ENCODE measurements at places on chromosomes 5 and 9. TPM values are rescaled to one million over a fixed set of nuclear protein-coding genes. Genes with fewer than 3 reads are reported as not detected.

Gene ACOT12
- 0.05 TPM for total RNA-seq

DNA sequence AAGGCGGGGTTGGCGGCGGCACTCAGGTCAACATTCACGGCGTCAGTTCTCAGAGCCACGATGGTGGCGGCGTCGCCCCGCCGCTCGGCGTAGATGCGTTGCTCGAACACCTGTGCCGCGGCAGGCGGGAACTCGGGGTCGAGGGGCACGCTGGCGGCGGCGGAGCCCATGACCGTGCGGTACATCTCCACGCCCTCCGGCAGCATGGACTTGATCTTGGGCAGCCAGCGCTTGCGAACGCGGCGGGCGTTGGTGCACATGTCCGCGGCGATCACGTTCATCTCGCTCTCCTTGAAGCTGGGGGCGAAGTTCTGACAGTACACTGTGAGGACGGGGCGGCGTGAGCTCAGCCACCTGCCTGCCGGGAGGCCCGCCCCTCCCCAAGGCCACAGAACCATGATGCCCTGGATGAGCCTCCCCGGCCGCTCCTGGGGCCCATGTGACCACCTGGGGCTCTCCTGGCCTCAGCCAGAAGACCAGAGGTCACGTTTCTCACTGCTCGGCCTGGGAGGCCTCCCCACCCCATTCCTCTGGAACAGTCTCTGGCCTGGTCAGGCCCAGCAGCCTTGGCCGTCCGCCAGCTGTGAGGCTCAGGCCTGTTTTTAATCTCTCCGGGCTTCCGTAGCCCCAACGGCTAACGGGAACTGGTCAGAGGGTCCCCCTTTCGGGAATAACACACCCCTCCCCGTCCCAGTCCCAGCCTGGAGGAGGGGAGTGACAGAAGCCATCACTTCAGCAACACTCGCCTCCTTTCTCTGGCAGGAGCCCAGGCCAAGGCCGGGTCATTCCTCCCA is 50.7 kb upstream of the UBAC1 start:
- H3K36me3 ChIP-seq, result no peaks in the 10 kb centered on the region
- H3K27ac ChIP-seq, result no peak overlapping the region
- no peak for DNase-seq
- H3K27me3 ChIP-seq, result no peaks in the 10 kb centered on the region

DNA sequence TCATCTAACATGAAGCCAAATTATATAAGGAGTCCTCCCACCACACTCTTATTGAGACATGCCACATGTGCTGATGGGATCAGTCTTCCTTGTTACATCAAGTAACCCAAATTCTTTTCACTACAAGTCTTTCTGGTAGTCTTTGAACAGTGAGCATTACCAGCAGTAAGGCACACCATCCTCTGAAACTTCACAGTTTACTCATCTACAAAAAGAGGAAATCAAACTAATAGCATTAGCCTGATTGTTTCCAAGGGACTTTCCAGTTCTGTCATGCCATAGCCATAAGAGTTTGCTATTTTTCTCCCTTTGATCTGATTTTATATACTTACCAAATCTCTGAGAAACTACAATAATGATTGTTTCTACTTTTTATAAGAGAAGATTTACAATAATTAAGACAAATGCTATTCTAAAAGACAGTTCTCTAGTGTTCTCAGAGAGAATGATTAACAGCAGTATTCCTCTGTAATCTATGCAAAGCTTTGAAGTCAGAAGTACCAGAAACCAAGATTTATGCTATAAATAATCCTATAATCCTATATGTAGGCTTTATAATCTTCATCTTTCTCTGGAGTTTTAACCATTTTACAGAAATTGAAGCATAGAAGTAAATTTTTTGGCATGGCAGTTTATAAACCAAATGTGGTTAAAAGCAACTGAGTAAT is 166.2 kb upstream of the ACO1 start:
- H3K27ac ChIP-seq, result no peak overlapping the region
- no peaks in the 10 kb centered on the region for H3K27me3 ChIP-seq
- H3K36me3 ChIP-seq, result no peaks in the 10 kb centered on the region
- H3K4me1 ChIP-seq, result no peaks in the 10 kb centered on the region
- DNase-seq, result no peak
- H3K4me3 ChIP-seq, result no peak overlapping the region

Gene RNF183
- 0.24 TPM for total RNA-seq

DNA sequence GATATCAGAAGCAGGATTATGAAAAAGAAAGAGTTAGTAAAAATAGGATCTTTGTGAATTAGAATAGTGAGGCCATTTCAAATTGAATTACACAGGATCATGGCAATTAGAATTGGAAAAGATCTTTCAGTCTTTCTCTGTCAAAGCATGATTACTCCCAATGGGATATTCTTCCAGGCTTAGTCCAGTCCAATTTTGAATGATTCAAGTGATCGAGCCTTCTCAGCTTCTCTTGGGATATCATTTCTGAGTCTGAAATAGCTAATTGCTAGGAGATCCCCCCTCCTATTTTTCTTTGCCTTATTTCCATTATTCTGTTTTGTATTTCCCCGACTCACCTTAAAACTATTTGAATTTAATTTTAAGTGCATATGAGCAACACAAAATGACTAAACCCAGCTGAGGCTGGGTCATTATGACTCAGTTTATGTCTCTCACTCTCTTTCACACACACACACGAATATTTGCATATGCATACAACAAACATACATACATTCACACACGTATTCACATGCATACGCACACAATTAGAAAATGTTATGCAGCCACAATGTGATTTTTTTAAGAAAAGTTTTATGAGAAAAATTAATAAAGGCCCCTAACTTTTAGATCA is 34.8 kb upstream of the EFNA5 start:
- no peak overlapping the region for H3K4me3 ChIP-seq
- H3K36me3 ChIP-seq, result no peaks in the 10 kb centered on the region
- no peak overlapping the region for H3K27ac ChIP-seq
- DNase-seq, result no peak
- no peaks in the 10 kb centered on the region for H3K27me3 ChIP-seq

GRCh38 chr9:81466981-81467380 is 222.4 kb downstream of the TLE1 start:
- H3K4me3 ChIP-seq, result no peak overlapping the region
- H3K27me3 ChIP-seq, result no peaks in the 10 kb centered on the region
- H3K36me3 ChIP-seq, result no peaks in the 10 kb centered on the region
- H3K27ac ChIP-seq, result no peak overlapping the region

GRCh38 chr5:116585227-116585626 is 10.6 kb upstream of the SEMA6A start:
- no peaks in the 10 kb centered on the region for H3K36me3 ChIP-seq
- H3K27me3 ChIP-seq, result peaks cover 2% of the 10 kb centered on the region
- H3K4me3 ChIP-seq, result no peak overlapping the region
- DNase-seq, result no peak
- no peaks in the 10 kb centered on the region for H3K4me1 ChIP-seq
- no peak overlapping the region for H3K27ac ChIP-seq

DNA sequence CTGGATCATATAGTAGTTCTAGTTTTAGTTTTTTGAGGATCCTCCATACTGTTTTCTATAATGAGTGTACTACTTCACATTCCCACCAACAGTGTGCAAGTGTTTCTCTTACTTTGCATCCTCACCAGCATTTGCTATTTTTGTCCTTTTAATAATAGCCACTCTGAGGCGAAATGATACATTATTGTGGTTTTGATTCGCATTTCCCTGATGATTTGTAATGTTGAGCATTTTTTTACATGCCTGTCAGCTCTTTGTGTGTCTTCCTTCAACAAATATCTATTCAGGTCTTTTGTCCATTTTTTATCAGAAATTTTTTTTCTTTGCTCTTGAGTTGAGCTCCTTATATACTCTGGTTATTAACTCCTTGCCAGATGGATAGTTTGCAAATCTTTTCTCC is 114.0 kb downstream of the ADAMTSL1 start:
- H3K27ac ChIP-seq, result no peak overlapping the region
- H3K27me3 ChIP-seq, result no peaks in the 10 kb centered on the region
- no peaks in the 10 kb centered on the region for H3K4me1 ChIP-seq
- H3K36me3 ChIP-seq, result no peaks in the 10 kb centered on the region
- no peak for DNase-seq

Gene C9orf50
- total RNA-seq, result 0.05 TPM

- no peak for DNase-seq
- H3K4me3 ChIP-seq, result no peak overlapping the region
- peaks cover 99% of the 10 kb centered on the region for H3K36me3 ChIP-seq
- H3K27ac ChIP-seq, result no peak overlapping the region
- no peaks in the 10 kb centered on the region for H3K4me1 ChIP-seq
Observed at GRCh38 chr9:35703906-35704672, 14.4 kb upstream of the TPM2 start.

DNA sequence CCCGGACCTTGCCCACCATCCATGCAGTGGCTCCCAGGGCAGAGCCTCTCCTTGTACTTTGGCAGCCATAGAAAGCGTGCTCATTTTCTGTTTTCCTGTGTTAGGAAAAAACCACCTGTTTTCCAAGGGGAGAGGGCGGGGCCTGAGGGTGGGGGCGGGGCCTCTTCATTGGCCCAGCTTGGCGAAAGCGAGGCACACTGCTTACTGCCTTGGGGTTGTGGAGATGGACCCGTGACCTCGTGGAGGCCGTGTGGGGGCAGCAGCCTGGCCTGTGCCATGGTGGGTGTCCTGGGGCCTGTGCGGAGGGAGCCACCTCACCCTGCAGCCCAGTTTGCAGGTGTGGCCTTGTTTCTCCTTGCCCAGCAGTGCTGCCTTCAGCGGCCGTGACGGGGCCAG is 4.4 kb upstream of the TOR4A start:
- no peak overlapping the region for H3K27ac ChIP-seq
- H3K36me3 ChIP-seq, result peaks cover 30% of the 10 kb centered on the region
- H3K4me1 ChIP-seq, result peaks cover 46% of the 10 kb centered on the region
- H3K27me3 ChIP-seq, result peaks cover 37% of the 10 kb centered on the region
- no peak for DNase-seq
- no peak overlapping the region for H3K4me3 ChIP-seq

Gene IL9
- 0.52 TPM for total RNA-seq

GRCh38 chr5:56314529-56314928 is 81.4 kb upstream of the ANKRD55 start:
- H3K27ac ChIP-seq, result no peak overlapping the region
- no peak overlapping the region for H3K4me3 ChIP-seq
- no peak for DNase-seq
- H3K36me3 ChIP-seq, result no peaks in the 10 kb centered on the region
- no peaks in the 10 kb centered on the region for H3K4me1 ChIP-seq
- no peaks in the 10 kb centered on the region for H3K27me3 ChIP-seq

DNA sequence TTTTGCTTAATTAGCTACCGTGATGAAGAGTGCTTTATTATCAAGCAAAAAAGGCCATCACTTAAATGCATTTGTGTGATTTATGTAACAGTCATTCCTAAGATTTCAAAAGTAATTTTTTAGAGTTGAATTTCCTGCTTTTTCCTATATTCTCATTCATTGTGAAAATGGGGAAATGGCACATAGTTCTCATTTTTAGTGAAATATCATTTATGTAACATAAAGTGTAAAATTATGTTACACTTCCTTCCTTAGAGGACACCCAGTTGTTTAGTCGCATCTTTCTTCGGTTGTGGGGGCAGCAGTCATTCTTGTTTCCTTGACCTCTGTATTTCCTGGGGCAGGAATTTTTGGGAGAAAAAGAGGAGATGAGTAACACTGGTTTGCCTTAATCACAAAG is 142.8 kb downstream of the MAST4 start:
- no peak overlapping the region for H3K27ac ChIP-seq
- H3K4me1 ChIP-seq, result peaks cover 7% of the 10 kb centered on the region
- H3K36me3 ChIP-seq, result no peaks in the 10 kb centered on the region
- DNase-seq, result no peak
- no peaks in the 10 kb centered on the region for H3K27me3 ChIP-seq

DNA sequence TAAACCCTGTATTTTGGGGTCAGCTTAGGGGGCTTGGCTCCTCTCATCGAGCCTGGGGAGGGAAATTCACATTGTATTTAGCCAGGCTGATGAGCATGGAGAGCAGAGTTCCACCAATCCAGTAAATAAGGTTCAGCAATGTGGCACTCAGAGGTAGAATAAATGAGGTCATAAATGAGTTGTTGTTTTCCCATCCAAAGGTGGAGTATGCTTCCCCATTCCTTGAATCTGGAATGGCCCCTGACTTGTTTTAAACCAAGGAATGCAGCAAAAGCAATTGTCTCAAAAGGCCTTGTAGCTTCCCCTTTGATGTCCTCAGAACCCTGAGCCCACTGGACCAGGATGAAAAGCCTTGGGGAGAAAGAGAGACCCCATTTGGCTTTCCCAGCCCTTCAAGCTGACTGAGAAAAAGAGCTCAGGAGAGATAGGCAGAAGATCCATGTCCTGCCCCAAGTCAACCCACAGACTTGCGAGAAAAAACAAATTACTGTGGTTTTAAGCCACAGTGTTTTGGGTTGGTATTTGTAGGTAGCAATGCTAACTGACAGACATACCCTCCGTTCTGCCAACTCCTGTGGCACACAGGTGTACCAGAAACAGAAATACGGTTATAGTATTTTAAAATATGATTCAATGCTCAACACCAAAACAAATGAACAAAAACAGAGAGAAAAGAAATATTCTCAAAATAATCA is 566.0 kb upstream of the DMAC1 start:
- H3K27ac ChIP-seq, result no peak overlapping the region
- no peak for DNase-seq
- H3K4me3 ChIP-seq, result no peak overlapping the region
- H3K36me3 ChIP-seq, result no peaks in the 10 kb centered on the region
- H3K27me3 ChIP-seq, result no peaks in the 10 kb centered on the region

Gene PDLIM4
- 10.0 TPM for total RNA-seq

Gene LIFR
- 33.8 TPM for total RNA-seq

DNA sequence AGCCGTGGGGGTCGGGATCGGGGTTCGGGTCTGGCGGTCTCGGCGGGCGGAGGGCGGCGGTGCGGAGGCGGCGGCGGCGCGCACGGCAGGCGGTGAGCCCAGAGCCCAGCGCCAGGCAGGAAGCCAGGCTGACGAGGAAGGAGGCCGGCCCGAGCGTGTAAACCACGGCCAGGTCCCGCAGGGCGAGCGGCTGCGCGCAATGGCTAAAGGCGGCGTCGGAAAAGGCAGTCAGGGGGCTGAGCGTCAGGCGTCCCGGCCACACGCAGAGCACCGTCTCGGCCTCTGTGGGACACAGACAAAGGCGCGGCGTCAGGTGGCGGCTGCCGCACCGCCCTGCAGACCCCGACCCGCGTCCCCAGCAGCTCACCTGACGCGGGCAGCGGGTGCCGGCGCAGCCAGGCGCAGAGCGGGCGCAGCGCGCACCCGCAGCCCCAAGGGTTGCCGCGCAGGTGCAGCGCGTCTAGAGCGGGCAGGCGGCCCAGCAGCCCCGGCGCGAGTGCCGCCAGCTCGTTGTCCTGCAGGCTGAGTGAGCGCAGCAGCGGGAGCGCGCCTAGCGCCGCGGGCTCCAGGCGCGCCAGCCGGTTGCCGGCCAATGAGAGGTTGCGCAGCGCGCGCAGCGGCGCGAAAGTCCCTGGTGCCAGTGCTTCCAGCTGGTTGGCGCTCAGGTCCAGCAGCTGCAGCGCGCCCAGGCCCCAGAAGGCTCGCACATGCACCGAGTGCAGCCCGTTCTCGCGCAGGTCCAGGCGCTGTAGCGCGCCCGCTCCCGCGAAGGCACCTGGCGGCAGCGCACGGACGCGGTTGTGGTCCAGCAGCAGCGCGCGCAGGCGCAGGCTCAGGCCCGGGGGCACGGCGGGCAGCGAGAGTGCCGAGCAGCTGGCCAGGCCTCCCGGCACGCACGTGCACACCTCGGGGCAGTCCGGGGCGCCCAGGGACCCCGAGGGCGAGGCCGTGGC is 671 bp downstream of the LRRC26 start:
- peak overlapping the region; percentile 17 for H3K4me3 ChIP-seq
- H3K36me3 ChIP-seq, result no peaks in the 10 kb centered on the region
- H3K27me3 ChIP-seq, result peaks cover 100% of the 10 kb centered on the region
- H3K4me1 ChIP-seq, result peaks cover 32% of the 10 kb centered on the region
- no peak overlapping the region for H3K27ac ChIP-seq

Gene SCGB3A2
- total RNA-seq, result 0.71 TPM

Gene SHC3
- 0.05 TPM for total RNA-seq

GRCh38 chr5:165538065-165538464 is 2032.6 kb downstream of the MAT2B start:
- no peaks in the 10 kb centered on the region for H3K27me3 ChIP-seq
- H3K36me3 ChIP-seq, result no peaks in the 10 kb centered on the region
- no peak overlapping the region for H3K4me3 ChIP-seq
- no peak overlapping the region for H3K27ac ChIP-seq
- H3K4me1 ChIP-seq, result no peaks in the 10 kb centered on the region
- DNase-seq, result no peak

Data from thymus (tissue), 14 donors.